ENCODE measurements at places on chromosomes 11 and 22. TPM values are rescaled to one million over a fixed set of nuclear protein-coding genes. Genes with fewer than 3 reads are reported as not detected.

The SAA2 gene
- total RNA-seq, result not detected

The POU2F3 gene
- total RNA-seq, result not detected

The RCOR2 gene
- 0.21 TPM for total RNA-seq

The VSIG10L2 gene
- total RNA-seq, result not detected

The MB gene
- not detected for total RNA-seq

The MRGPRX4 gene
- total RNA-seq, result not detected

The NELL1 gene
- not detected for total RNA-seq

The EFCAB6 gene
- 0.14 TPM for total RNA-seq

The OR52N4 gene
- not detected for total RNA-seq

The RANBP1 gene
- 213 TPM for total RNA-seq

The PACS1 gene
- total RNA-seq, result 21.9 TPM

The OR9Q2 gene
- total RNA-seq, result not detected

The XBP1 gene
- 168 TPM for total RNA-seq

The C22orf42 gene
- not detected for total RNA-seq

The KRTAP5-8 gene
- not detected for total RNA-seq

The MPEG1 gene
- total RNA-seq, result not detected

The HOATZ gene
- not detected for total RNA-seq

The MS4A6E gene
- not detected for total RNA-seq

The PGA4 gene
- total RNA-seq, result not detected

The SLC22A6 gene
- total RNA-seq, result not detected

The BDNF gene
- 3.4 TPM for total RNA-seq

The MS4A3 gene
- not detected for total RNA-seq

The PICK1 gene
- total RNA-seq, result 12.9 TPM

The MYO7A gene
- 0.18 TPM for total RNA-seq

The NFAM1 gene
- total RNA-seq, result not detected

The SMDT1 gene
- total RNA-seq, result 10.8 TPM

The PATE4 gene
- not detected for total RNA-seq

The PKNOX2 gene
- not detected for total RNA-seq

The MPPED2 gene
- not detected for total RNA-seq

The OR52A5 gene
- not detected for total RNA-seq

The FAM83F gene
- total RNA-seq, result not detected

The OR5M11 gene
- not detected for total RNA-seq

The KCNC1 gene
- not detected for total RNA-seq

The LMO2 gene
- total RNA-seq, result 30.9 TPM

The NTM gene
- 2.1 TPM for total RNA-seq

The P2RX6 gene
- 0.07 TPM for total RNA-seq

The TUB gene
- 1.3 TPM for total RNA-seq

The PHLDB1 gene
- 67.0 TPM for total RNA-seq

The MUC5B gene
- total RNA-seq, result not detected

The KRTAP5-2 gene
- total RNA-seq, result not detected

The RIMBP3C gene
- total RNA-seq, result 0.04 TPM
